Mammary epithelial cell (primary cell): ENCODE measurements at places on chromosomes 2 and 18. TPM values are rescaled to one million over a fixed set of nuclear protein-coding genes. Genes with fewer than 3 reads are reported as not detected.

The MGAT5 gene
- 43.3 and 76.2 TPM in 2 replicates for total RNA-seq

The STRN gene
- total RNA-seq = 18.8 TPM

The FHOD3 gene
- 51.5 TPM for total RNA-seq

The AQP12A gene
- not detected in 2 replicates for total RNA-seq

The SLC9A4 gene
- total RNA-seq = not detected

The CPLX4 gene
- total RNA-seq = not detected in 2 replicates

The IL36RN gene
- 0.67 TPM for total RNA-seq

The RPL37A gene
- 2,728 and 3,219 TPM in 2 replicates for total RNA-seq

The PROM2 gene
- total RNA-seq = 27.3 TPM

The UPP2 gene
- total RNA-seq = not detected

The RESP18 gene
- total RNA-seq = not detected in 2 replicates

The GALNT3 gene
- 70.2 TPM for total RNA-seq

The REG1B gene
- total RNA-seq = not detected

The ZSWIM2 gene
- total RNA-seq = not detected

The CD226 gene
- total RNA-seq = 0.67 TPM

The MMADHC gene
- total RNA-seq = 116 and 148 TPM in 2 replicates

The RNF152 gene
- total RNA-seq = 51.3 TPM

The COL4A3 gene
- not detected in 2 replicates for total RNA-seq

The KCNIP3 gene
- 2.9 and 4.8 TPM in 2 replicates for total RNA-seq

The VWC2L gene
- not detected in 2 replicates for total RNA-seq

The CLEC4F gene
- not detected in 2 replicates for total RNA-seq

The IL1B gene
- total RNA-seq = 5.0 TPM

The PDK1 gene
- 13.8 TPM for total RNA-seq

The CNGA3 gene
- total RNA-seq = not detected

The PKDCC gene
- 0.17 TPM for total RNA-seq

The DAW1 gene
- total RNA-seq = not detected in 2 replicates

The CLASP1 gene
- total RNA-seq = 112 and 181 TPM in 2 replicates

The ALPP gene
- total RNA-seq = not detected

The GALR1 gene
- not detected in 2 replicates for total RNA-seq

The DNAJC5G gene
- total RNA-seq = not detected

The SCTR gene
- not detected in 2 replicates for total RNA-seq

The SATB2 gene
- total RNA-seq = 7.5 TPM

The COL6A3 gene
- total RNA-seq = 7.2 TPM

The LDLRAD4 gene
- total RNA-seq = 0.17 TPM

The LRRTM4 gene
- not detected for total RNA-seq

The EMILIN1 gene
- 0.80 TPM in 1 of 2 replicates, not detected in the other for total RNA-seq

The GAL3ST2 gene
- not detected for total RNA-seq

The SIX2 gene
- not detected in 2 replicates for total RNA-seq
